Left hindlimb (tissue), 1 donor: ENCODE measurements at places on chromosomes 3 and 15.

- no peak for DNase-seq
Measured at GRCh38 chr15:39998511-39999077, 40.4 kb downstream of the SRP14 start.

- peak; percentile 66 for DNase-seq
Measured at GRCh38 chr3:170835336-170835735, 34.7 kb downstream of the RPL22L1 start.

DNA sequence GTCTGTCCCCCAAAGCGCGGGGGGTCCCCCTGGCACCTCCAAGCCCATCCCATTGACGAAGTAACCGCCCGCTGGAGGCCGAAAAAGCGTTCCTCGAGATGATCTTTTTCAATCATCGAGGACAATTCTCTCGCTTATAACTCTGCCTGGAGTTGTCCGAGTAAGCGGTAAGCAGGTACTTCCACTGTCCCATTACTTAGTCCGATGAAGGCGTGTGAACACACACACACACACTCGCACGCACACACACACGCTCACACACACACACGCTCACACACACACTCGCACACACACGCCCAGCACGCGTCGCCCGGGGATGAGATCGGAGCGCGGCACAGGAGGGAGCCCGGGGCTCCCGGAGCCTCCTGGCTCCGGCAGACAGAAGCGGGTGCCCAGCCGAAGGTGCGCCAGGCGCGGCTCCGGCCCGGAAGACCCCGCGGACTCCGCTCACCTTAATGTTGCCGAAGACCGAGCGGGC is 430 bp downstream of the SLCO2A1 start:
- peak; percentile 49 for DNase-seq

GRCh38 chr3:55337641-55338180 is 149.4 kb downstream of the WNT5A start:
- no peak for DNase-seq

DNA sequence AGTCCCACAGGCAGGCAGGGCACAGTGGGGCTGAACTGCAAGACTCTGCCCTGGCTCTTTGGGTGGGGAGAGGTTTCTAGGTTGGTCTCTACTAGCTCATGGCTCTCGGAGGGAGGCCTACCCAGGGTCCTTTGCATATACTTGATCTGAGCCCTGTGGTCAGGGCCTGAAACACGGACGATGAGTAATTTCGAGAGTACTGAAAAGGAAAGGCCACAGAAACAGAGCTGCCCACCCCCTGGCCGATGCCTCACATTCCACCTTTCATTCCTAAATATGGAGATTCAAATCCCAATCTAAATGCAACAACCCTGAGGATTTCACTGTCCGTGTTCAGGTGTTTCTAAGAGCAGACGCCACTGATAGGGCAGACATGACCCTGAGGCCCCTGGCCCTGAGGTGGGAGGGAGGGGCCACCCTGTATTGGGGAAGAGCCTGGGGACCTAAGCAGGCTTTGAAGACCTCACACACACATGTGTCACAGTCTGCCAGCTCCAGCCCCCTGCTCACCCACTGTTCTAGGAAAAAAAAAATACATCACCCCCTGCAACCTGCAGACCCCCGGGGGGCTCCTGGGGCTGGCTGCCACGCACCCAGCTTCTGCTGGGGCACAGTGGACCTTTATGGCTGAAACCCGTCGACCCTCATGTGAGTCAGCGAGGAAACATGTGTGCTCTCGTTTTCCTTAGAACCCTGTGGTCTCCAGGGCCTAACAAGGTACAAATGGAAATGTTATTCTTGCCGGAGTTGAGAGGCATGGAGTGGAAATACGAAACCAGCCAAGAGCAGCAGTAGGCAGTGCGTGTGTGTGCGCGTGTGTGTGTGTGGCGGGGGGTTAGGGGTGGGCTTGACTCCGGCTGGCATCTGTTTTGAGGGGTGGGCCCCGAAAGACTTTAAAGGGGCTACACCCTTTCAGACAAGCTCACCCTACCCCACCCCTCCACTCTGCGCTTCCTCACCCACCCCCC is 112.7 kb downstream of the CHSY1 start:
- DNase-seq = peak; percentile 68

DNA sequence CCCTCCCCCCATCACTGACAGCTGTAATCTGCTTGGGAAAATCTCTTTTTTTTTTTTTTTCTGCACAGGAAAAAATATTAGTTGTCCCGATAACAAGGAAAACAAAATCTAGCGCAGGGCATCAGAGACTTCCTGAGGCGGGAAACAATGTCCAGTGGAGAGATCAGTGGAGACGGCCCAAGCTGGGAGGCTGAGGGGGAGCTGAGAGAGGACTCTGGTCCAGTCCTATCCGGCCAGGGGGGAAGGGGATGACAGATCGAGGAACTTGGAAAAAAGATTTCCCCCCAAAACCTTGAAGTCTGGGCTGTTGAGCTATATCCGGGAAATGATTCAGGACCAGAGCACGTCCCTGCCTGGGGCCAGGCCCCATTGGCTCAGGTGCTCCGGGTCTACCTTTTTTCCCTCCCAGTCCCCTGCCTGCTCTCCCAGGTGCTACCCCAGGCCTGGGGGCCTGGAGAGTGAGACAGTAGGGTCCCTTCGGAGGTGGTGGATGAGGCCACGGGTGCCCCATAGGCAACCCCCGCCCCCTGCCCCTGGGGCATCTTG is 14.0 kb upstream of the DLL4 start:
- no peak for DNase-seq

DNA sequence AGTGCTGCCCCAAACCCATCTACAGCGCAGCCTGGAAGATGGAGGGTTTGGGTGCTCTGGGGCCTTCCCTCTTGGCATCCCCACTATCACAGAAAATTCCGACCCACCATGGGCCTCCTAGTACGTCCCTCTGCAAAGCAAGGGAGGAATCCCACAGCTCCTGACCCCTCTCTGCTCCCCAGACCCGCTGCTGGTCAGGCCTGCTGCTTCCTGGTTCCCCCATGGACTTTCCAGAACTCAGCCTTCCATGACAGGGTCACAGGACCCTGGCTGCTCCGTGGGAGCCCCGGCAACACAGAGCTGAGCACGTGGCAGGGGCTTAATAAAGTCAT is 3.1 kb upstream of the LOXL1 start:
- DNase-seq = no peak

DNA sequence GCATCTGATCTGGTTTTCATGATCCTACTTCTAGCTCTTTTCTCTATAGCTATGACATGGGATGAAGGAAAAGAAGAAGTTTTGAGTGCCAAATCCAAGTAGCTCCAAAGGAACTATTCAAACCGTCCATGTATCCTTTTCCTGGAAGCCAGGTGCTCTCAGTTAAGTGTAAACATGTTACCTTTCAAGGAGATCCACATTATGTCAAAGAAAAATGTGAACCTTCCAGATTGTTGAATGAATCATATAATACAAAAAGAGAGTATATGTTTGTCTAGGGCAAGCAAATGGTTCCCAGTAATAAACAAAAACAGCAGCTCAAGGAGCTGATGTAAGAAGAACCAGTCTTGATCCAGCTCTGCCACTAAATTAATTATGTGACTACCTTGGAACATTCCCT is 534.9 kb downstream of the MAGI1 start:
- no peak for DNase-seq

- DNase-seq = no peak
Measured at GRCh38 chr3:194262925-194263305, 88.2 kb downstream of the CPN2 start.

DNA sequence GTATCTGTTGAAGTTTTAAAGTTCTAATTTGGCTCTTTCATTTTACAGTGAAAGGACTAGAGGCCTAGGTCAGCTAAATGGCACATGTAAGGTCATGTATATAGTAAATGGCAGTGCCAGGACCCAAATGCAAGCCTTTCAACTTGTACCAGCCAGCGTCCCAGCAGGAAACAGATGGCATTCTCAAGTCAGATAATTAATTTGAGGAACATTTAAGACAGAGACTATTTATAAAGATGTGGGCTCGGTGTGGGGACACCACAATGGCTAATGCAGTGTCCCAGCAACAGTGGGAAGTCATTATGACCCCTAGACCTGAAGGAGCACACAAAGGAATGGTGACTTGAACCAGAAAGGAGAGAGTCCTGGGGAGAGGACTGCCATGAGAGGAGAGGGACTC is 6.1 kb downstream of the MINDY4B start:
- no peak for DNase-seq

- no peak for DNase-seq
Measured at GRCh38 chr3:120524171-120524923, 71.8 kb upstream of the NDUFB4 start.

DNA sequence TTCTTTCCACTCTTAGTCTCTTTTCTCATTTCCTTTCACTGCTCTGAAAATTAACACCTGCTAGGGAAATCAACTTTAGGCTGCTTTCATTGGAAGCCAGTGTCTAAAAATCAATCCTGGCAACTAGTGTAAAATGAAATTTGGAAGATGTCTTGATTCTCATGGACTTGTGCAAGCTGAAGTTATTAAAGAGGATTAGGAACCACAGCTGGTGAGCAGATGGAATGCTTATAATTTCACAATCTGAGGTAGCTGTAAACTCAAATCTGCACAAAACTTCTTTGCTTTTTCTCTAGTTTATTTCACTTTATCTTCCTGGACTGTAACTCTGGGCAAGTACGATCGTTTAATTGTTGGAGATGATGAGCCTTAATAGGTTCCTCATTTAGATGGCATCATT is 175.6 kb downstream of the GHSR start:
- no peak for DNase-seq
